ENCODE measurements at places on chromosomes 13 and 19. TPM values are rescaled to one million over a fixed set of nuclear protein-coding genes. Genes with fewer than 3 reads are reported as not detected.
A peak's percentile ranks its signal among the peaks of the same experiment; 100 is the strongest.

Gene SHD
- total RNA-seq = not detected

Gene CTXN1
- total RNA-seq = 0.74 TPM

Gene TMIGD2
- 13.6 TPM for total RNA-seq

Gene FLT3LG
- 57.7 TPM for total RNA-seq

DNA sequence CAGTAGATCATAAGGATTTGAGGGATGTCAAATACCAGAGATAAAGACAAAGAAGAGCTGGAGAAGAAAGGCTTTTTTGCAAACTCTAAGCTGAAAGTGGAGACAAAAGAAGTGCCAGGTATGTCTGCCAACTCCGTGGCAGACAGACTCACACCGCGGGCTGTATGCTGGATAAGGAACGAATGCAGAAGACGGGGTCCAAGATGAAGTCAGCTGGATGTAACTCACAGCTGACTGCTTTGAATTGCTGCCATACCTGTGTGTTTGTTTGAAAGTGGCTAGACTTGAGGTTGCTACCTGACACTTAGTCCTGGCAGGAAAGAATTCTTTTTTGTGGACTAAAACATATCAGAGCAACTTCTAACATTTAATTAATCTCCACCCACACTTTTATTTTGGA, 398.8 kb downstream of the DLEU7 start:
- no peaks in the 10 kb centered on the region for H3K36me3 ChIP-seq
- DNase-seq = no peak
- H3K27me3 ChIP-seq = no peaks in the 10 kb centered on the region

DNA sequence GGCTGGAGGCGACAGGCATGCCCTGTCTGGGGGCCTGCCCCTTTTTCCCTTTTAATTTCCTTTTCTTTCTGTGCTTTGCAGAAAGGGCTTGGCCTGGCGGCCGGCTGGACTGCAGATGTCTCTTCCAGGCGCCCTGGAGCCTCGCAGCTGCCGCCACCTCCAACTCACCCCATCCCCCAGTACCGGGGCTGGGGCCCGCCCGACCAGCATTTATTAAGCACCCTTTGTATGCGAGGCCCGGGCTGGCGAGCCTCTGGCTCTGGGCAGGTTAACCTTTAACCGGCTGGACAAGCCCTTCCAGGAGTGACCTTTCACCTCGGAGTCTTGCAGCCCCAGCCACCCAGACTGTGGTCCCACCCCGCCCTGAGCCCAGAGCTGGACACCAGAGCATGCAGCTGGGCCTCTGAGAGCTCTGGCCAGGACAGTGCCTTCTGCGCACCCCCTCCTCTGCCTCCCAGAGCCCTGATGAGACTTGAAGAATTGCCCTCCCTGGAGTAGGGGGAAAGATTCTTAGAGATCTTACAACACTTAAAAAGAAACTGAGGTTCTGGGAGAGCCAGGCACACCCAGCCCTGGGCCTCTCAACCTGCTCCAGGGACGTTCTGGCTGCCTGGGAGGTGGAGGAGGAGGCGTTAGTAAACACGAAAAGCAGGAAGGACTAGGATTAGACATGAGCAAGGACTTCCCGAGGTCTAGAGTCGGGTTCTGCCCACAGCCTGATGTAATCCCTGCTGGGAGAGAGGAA, 1.1 kb upstream of the NR2F6 start:
- H3K4me1 ChIP-seq = peaks cover 9% of the 10 kb centered on the region
- H3K27me3 ChIP-seq = peaks cover 7% of the 10 kb centered on the region
- peak overlapping the region; percentile 79 for H3K4me3 ChIP-seq

All from activated CD8-positive, alpha-beta T cell treated with anti-CD3 and anti-CD28 coated beads for 36 hours (primary cell).